NCI-H1092 (cell line): ENCODE measurements at places on chromosomes 1 and 21.

- no peak for DNase-seq
Observed at GRCh38 chr1:173205146-173206051, 1.7 kb downstream of the TNFSF4 start.

DNA sequence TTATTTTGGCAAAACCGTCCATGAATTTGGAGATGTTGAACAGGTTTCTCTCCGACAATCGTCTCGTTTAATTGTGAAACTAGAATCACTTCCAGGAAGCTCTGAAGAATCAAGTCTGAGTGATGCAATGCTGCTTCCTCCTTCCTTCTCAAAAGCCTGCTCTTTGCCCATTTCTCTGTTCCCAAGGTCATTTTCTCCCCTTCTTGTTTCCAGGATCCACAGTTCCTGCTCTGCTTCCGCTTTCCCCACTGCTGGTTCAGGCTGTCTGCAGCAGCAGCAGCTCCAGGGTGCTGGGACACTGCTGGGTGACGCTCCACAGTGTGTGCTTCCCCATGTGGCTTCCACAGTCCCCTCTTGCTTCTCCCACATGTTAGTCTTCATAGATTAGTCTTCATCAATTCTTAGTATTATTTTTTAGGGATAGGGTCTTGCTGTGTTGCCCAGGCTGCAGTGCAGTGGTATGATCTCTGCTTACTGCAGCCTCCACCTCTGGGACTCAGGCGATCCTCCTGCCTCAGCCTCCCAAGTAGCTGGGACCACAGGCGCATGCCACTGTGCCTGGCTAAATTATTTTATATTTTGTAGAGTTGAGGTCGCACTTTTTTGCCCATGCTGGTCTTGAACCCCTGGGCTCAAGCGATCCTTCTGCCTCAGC, 156.2 kb downstream of the DYRK1A start:
- no peak for DNase-seq

- no peak for DNase-seq
Observed at GRCh38 chr1:160267284-160267991, 5.1 kb upstream of the DCAF8 start.

DNA sequence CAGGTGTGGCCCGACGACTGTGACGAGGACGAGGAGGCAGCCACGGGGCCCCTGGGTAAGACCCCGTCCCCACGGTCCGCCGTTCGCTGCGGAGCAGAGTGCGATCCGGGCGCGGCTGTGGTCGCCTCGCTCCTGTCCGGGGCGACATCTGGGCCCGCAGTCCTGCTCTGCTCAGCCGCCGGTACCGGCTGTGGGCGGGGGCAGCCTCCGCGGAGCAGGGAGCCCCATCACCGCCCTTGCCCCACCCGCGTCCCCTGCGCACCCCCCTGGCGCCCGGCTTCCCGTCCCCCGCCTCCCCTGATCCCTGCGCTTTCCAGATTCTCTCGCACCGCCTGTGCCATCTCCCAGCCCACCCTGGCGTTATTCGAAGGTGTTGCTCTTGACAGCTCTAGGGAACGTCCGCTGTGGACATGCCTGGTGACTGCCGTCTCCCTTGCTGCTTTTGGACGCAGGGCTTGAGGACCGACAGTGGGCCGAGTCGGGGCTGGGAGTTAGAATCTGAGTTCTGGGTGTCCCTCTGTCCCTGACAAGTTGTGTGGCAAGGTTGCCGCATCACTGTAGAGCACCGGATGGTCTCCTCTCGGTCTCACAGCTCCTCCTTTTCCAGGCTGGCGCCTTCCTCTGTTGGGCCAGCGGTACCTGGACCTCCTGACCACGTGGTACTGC, 596 bp downstream of the TOR3A start:
- DNase-seq, result peak; percentile 42

- DNase-seq, result no peak
Observed at GRCh38 chr1:19481826-19482398, 3.4 kb downstream of the CAPZB start.

- no peak for DNase-seq
Observed at GRCh38 chr1:18348354-18348753, 132.4 kb upstream of the KLHDC7A start.

GRCh38 chr1:246724016-246724730, at the start of gene SCCPDH:
Gene SCCPDH (plus strand): TSS chr1:246724409. CDS start chr1:246724423, 14 bp downstream.
- DNase-seq, result peak; percentile 79

GRCh38 chr1:51736702-51737101, 119.8 kb downstream of the OSBPL9 start:
- no peak for DNase-seq

DNA sequence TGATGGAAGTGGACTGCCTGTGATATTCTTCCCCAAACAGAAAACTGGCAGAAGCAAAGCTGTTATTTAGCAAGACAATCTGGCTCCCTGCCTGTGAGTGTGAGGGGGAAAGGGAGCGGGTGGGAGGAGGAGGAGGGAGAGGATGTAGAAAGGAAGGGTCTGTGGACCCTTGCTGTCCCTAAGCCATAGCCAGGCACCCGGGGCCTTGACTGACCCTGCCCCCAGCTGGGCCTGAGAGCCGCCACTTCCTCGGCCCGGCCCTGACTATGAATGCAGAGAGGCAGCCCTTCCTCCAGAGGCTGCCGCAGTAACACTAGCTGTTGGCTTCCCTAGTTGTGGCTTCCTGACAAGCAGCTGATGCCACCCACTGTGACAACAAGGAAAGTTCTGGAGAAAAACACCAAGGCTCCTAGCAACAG, 13.9 kb downstream of the PLA2G2F start:
- no peak for DNase-seq

DNA sequence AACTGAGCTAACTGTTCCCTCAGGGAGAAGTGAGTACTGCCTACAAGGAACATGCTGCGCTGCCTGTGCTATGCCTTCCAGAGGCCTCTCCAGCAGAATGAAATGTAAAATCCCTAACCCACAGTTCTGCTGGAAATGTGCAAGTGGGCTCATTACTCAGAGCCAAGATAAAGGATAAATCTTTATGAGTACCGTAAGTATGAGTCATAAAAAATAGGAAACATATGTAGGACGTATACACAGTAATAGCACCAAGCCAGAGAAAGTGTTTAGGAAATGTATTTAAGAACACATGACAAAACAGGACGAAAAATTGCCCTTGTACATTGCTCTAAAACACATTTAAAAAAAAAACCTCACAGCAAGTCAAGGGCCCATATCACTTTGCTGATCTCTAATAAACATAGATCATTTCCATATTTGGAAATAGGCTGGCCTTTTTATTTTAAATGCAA, 104.6 kb downstream of the TGFBR3 start:
- DNase-seq, result no peak

- no peak for DNase-seq
Observed at GRCh38 chr1:154304664-154305337, 16.1 kb upstream of the AQP10 start.

DNA sequence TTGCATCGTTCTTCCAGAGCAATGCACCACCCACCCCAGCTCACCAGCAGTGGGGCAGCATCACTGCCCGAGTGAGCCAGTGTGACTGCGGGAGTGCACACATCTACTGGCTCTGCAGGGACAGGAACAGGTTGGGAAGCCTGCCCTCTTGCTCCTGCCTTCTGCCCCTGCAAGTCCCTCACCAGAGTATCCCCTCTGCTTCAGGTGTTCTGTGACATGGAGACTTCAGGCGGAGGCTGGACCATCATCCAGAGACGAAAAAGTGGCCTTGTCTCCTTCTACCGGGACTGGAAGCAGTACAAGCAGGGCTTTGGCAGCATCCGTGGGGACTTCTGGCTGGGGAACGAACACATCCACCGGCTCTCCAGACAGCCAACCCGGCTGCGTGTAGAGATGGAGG, 4.2 kb downstream of the ANGPTL7 start:
- DNase-seq, result no peak

- DNase-seq, result no peak
Observed at GRCh38 chr1:223156343-223156742, 13.3 kb upstream of the TLR5 start.

GRCh38 chr1:10424034-10424433, 6.2 kb upstream of the CENPS start:
- no peak for DNase-seq

DNA sequence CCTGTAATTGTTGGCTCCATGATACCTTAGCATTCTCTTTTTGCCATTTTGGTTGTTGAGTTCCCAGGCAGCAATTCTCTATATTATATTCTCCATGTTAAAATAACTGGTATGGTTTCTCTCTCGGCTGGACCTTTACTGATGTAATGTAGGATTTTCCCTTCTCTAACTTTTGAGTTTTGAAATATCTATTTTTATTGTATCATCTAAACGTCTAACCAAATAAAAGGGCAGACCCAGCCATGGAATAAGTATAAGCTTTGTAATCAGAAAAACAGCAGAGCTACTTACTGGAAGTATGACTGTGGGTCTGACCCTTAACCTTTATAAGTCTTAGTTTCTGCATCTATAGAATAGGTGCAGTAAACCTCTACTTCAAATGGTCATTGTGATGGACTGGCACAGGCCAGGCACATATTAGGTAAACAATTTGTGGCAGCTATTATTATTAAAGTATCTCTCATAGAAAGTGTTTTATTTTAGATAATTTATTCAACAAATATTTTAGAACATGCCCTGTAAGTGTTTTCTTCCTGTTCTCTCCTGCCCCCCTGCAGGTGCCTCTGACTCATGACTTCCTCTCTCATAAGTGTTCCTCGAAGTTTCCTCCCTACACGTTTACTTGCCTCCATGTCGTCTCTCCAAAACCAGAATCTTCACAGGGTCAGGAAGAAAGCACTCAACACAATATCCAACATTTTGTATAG, 224.9 kb upstream of the FGGY start:
- DNase-seq, result no peak

- no peak for DNase-seq
Observed at GRCh38 chr1:55249646-55250398, 34.7 kb upstream of the USP24 start.

GRCh38 chr1:35559317-35559944, 1.8 kb downstream of the NCDN start:
- DNase-seq, result no peak

- no peak for DNase-seq
Observed at GRCh38 chr1:232127190-232127589, 500.6 kb downstream of the DISC1 start.

- DNase-seq, result no peak
Observed at GRCh38 chr1:114033216-114033706, 54.0 kb downstream of the OLFML3 start.

DNA sequence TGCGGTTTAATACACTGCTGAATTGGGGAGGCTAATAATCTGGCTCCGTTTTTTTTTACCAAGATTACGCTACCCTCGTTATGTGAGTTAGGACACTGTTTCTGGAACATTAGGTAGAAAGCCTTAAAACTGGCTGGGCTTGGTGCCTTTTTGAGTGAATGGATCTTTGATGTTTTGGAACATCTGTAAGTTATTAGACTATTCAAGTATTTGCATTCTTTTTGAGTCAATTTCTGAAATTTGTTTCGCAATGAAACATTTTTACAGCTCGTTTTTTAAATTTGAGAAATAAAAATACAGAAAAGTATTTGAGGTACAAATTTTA, 106.9 kb downstream of the LTN1 start:
- DNase-seq, result no peak

DNA sequence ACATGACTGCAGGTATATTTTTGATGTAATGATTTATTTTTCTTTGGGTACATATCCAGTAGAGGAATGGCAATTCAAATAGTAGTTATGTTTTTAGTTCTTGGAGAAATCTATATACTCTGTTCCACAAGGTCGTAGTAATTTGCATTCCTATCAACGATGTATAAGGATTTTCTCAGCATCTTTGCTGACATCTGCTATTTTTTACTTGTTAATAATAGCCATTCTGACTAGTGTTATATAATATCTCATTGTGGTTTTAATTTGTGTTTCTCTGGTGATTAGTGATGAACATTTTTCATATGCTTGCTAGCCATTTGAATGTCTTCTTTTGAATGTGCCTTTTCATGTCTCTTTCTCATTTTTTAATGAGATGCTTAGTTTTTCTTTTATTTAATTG, 292.1 kb upstream of the RGS18 start:
- no peak for DNase-seq

DNA sequence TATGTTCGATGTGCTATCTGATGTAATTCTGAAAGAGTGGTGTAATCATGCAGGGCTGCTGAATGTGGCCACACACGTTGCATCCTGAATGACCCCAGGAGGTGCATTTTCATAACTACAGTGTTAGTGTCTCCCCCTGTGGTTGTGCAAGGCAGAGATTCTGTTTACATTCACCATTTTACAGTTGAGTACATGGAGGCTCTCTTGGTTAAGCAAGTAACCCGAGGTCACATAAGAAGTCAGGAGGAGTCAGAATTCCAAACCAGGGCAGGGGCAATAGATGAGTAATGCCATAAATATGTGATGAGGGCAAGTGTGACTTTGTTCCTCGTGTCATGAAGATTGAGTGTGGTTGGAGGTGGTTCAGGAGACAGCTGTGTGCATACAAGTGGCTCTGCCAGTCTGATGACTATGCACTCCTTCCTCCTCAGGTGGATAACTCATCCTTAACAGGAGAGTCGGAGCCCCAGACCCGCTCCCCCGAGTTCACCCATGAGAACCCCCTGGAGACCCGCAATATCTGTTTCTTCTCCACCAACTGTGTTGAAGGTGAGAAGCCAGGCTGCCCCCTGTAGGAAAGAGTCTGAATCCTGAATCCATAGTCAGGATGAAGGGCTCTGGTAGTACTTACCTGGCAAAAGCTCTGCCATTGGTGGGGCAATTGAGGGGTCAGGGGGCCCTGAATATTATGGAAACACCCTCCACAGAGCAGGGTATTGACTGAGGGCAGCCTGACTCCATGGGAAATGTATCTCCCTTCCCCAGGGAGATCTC, 9.3 kb downstream of the ATP1A2 start:
- no peak for DNase-seq

DNA sequence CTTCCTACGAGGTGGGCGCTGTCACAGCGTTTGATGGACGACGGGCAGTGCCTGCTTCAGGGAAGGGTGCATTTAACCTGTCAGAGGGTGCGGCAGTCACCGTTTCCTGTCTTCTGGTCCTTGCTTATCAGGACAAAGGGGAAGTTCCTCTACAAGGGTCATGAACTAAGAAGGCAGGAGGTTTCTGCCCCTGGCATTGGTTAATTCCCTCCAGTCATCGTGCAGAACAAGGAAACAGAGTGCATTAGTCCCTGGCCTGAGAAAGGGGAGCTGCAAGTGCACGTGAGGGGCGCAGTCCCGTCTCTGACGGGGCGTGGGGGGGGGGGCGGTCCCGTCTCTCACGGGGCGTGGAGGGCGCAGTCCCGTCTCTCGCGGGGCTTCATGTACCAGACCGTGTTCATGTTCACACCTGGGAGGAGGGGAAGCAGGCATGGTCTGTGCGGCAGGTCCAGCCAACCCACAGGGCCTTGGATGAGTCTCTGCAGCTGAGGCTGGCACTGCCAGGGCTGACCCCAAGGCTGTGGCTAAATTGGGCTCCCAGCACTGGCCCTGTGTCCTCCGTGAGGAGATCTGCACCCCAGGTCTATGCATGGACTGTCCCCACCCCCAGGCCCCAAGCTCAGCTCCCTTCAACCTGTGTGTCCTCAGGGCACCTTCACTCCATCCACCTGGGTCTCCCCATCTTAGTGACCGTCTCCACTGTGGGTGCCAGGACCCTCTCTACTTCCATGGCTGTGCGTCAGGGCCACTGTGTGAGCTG, 89.2 kb upstream of the COL6A1 start:
- no peak for DNase-seq

GRCh38 chr1:197927908-197928665, 10.9 kb downstream of the LHX9 start:
- DNase-seq, result no peak
